G401 (cell line): ENCODE measurements at places on chromosomes 3 and 15.

DNA sequence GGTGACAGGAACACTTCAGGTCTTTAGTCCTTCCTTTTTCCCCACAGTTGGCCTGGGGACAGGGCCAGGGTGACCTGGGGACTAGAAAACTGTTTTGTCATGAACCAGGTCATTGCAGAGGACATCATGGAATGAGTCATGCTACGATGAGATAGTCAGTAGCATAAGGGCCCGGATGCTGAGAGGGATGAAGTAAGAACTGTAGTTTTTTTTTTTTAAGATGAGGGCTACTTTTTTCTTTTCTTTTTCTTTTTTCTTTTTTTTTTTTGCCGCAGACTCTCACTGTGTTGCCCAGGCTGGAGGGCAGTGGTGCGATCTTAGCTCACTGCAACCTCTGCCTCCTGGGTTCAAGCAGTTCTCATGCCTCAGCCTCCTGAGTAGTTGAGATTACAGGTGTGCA is 8.0 kb downstream of the MAP2K5 start:
- DNase-seq, result no peak

GRCh38 chr15:57550640-57551039 is 41.1 kb upstream of the MYZAP start:
- peak; percentile 22 for DNase-seq

GRCh38 chr3:183193762-183194689 is 31.5 kb upstream of the LAMP3 start:
- DNase-seq, result no peak

- no peak for DNase-seq
Observed at GRCh38 chr15:65044724-65045481, at the start of gene SLC51B. Gene SLC51B (plus strand): TSS chr15:65045387. CDS start chr15:65050005, 4,618 bp downstream.

DNA sequence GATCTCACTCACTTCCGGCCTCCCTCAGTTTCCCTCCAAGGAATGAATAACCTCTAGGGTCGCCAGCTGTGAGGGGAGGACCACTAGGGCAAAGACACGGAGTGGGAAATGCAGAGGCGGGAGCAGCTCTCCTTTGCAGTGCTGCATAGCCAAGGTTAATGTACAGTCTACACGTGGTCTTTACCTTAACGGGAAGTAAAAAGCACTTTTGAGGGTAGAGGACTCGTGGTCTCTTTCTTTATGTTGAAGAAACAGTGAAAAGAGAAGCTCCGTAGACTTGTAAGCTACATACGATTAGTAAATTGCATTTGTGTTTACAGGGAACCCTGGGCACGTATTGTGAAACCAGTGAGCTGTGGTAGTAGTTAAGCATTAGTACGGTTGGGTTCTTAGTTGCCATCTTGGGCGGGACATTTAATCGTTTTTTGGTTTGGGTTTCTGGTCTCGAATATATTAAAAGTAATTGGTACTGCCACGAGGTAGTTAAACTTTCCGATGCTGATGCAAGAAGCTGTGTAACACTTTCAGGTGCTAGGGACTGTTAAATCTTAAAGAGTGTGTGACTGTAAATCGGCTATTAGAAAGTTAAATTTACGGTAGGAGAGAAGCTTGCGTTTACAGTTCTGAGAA is 828 bp downstream of the U2SURP start:
- no peak for DNase-seq
